Activated T-cell treated with anti-CD3 and anti-CD28 coated beads for 24 hours (primary cell): ENCODE measurements at places on chromosomes 3 and 15.

GRCh38 chr3:171807806-171808205 is 2.5 kb downstream of the PLD1 start:
- DNase-seq, result no peak

- no peak for DNase-seq
Measured at GRCh38 chr3:78994174-78995027, 773.4 kb downstream of the ROBO1 start.

DNA sequence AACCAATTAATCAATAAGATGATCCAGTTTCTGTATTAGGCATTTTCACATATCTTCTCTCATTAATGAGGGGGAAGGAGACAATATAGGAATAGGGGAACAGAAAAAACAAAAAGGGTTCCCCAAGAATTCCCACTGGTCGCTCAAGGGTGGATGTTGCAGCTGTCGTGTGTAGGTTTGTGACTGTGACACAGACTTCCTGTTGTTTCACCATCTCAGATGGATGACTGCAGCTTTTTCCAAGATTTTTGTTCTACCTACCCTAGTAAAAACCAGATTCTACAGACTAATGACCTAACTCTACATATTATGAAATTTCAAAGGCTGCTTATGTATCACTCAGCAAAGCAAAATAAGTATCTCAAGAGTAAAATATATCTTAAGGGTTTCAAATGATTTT is 73.7 kb upstream of the MB21D2 start:
- no peak for DNase-seq

GRCh38 chr3:184977796-184978195 is 165.8 kb downstream of the VPS8 start:
- no peak for DNase-seq

GRCh38 chr3:18122264-18122663 is 302.9 kb downstream of the SATB1 start:
- DNase-seq, result no peak

DNA sequence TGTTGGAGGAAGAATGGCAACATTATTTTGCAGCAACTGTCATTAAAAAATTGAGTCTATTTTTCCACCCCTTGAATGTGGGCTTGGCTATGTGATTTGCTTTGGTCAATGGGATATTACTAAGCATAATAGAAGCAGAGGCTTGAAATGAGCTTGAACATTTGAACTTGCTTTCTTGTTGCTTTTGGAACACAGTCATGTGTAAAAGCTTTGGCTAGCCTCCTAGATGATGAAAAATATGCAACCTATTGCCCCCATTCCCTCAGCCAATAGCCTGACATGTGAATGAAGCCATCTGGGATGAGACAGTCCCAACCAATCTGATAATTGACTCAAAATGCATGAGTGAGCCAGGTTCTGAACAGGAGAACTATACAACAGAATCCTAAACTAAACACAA is 78.4 kb downstream of the PLSCR2 start:
- no peak for DNase-seq
